ENCODE measurements at places on chromosomes 2 and 18.

- no peak for DNase-seq
Measured at GRCh38 chr2:134452042-134452733, 198.3 kb downstream of the MGAT5 start.

- DNase-seq: peak; percentile 70
Measured at GRCh38 chr2:42086500-42086953, 38.7 kb downstream of the PKDCC start.

GRCh38 chr2:184581391-184581790 lies 16.9 kb upstream of the ZNF804A start:
- no peak for DNase-seq

- DNase-seq: no peak
Measured at GRCh38 chr2:66438498-66438833, 3.5 kb downstream of the MEIS1 start.

DNA sequence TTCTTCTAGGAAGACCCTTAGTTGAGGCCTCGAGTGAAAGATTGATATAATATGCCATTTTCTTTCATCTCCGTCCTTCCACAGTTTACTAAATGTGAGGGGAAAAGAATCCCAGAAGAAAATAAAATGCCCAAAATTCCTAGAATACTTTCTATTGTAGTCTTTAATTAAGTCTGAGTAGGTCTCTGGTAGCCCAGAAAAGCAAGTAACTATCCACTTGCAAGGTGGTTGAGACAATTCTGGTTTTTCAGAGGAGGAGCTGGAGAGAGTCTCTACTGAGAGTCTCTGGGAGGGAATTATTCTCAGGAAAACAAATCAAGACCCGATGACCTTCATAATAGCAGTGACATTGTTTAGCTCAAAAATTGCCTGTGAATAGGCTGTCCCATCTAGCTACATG lies 63.9 kb upstream of the TTC39C start:
- no peak for DNase-seq

DNA sequence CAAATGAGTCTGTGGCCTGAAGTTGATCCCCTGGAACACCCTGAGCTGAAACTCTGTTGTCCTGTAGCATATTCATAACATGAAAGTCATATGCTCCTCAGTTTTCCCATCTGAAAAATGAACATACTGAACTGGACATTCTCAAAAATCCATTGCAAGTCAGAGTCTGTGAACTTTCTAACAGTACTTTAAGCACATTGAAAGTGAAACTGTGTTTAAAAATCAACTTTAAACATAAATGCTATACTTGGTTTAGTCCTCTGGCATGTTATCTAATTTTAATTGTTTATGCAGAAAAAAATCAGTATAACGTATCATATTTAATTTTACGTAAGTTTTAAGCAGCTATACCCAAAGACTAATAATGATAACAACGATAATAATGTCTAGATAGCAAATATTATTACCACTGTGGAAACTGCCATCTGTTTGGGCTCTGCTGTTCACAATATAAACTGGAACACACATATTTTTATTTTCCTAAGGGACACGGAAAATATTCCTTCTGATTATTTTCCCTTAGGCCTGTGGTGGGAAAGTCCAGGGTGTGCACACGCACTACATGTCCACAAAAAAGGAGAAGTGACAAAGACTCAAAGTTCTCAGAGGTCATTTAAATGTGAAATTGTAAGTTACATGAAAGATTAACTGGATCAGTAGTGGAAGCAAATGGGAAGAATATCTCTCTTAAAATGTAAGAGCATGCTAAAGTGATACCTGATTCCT lies 56.1 kb upstream of the TTN start:
- no peak for DNase-seq

- no peak for DNase-seq
Measured at GRCh38 chr2:215606219-215606618, 170.4 kb upstream of the FN1 start.

- no peak for DNase-seq
Measured at GRCh38 chr18:65735155-65735554, 15.7 kb upstream of the CDH7 start.

- DNase-seq: no peak
Measured at GRCh38 chr2:213723707-213724106, 439.4 kb downstream of the SPAG16 start.

GRCh38 chr18:25275412-25276001 lies 76.5 kb downstream of the ZNF521 start:
- no peak for DNase-seq

DNA sequence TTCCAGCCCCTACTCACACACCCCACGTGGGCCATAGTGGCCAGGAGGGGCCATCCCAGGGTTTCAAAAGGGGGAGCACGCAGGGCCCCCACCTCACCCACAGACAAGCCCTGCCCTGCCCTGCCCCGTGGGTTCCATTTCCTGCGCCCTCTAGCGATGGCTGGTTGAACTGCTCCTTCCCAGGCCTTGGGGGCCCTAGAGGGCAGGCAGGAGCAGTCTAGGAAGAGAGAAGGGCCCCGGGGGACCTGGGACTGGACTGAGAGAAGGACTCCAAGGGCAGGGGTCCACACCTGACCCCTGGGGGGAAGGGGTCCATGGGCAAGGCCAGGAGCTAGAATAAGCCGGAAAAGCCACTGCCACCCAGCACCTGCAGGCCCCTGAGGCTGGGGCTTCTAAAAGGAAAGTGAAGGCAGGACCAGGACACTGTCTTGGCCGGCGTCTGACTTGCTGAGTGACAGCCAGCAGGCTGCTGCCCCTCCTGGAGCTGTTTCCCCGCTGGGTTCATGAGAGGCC lies 10.1 kb downstream of the CYP26B1 start:
- peak; percentile 89 for DNase-seq

DNA sequence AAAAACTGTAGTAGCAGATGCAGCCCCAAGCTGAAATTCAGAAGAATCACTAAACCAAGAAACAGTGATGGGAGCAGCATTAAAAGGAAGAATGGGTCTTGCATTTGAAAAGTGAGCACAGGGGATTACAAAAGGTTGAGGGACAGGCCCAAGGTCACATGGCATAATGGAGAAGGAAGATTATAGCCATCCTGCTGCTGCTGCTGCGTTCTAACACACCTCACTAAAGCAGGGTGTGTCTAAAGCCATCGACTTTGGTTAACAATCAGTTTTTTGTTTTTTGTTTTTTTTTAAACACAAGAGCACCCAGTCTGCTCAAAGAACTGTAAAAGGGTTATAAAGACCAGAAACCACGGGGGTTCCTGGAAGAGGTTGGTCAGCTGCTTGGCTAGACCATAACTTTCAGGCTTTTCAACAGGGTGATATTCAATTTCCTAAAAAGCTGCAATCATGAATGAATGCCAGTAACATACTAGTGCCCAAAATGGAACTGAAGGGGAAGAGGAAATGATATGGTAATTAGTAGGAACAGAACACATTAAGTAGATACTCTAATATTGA lies 102.6 kb downstream of the MYO5B start:
- no peak for DNase-seq

GRCh38 chr2:232124309-232124708 lies 162.8 kb downstream of the DIS3L2 start:
- DNase-seq: no peak

DNA sequence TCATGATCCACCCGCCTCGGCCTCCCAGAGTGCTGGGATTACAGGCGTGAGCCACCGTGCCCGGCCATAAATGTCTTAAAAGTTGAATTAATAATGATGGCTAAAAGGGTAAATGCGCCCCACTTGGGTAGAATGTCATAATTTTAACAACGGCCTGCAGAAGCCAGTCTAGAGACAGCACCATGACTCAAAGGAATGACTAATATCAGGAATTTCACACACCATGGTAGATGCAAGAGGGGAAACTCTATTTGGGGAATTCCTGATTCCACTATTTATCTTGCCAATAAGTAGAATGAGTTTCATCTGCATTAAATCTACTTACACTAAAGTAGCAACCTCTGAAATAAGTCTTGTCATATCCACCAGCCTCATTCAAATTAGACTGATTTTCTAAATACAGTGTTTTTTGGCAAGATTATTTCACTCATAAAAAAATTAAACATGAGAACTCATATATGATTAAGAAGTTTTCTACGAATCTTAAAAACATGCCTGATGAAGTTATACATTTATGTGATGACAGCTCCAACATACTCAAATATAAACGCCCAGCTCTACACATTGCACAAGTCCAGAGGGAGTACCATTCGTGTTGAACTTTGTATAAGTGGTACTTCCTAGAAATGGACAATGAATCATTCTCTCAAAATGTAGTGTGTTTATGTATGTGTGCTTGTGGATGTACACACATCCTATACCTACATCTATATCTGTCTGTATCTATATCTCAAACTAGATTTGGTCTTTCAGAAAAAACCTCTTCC lies 309.7 kb downstream of the IRS1 start:
- no peak for DNase-seq

GRCh38 chr2:98134172-98135005 lies 47.4 kb downstream of the VWA3B start:
- DNase-seq: peak; percentile 65

DNA sequence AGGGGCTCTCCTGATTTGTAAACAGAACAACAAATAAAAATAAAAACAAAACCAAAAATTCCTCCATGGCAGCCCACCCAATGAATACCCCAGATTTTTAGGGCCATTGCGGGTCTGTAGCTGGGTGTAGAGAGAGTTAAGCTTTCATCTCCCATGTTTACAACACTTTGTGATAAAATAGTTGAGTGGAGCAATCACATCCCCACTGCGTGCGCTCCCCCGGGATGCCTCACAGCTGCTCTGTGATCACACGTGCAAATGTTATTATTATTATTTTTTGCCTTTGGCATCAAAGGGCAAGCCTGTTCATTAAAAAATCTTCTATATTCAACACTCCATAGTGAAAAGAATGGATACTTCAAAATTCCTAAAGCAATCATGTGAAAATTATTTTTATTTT lies 118.0 kb downstream of the MBP start:
- no peak for DNase-seq

DNA sequence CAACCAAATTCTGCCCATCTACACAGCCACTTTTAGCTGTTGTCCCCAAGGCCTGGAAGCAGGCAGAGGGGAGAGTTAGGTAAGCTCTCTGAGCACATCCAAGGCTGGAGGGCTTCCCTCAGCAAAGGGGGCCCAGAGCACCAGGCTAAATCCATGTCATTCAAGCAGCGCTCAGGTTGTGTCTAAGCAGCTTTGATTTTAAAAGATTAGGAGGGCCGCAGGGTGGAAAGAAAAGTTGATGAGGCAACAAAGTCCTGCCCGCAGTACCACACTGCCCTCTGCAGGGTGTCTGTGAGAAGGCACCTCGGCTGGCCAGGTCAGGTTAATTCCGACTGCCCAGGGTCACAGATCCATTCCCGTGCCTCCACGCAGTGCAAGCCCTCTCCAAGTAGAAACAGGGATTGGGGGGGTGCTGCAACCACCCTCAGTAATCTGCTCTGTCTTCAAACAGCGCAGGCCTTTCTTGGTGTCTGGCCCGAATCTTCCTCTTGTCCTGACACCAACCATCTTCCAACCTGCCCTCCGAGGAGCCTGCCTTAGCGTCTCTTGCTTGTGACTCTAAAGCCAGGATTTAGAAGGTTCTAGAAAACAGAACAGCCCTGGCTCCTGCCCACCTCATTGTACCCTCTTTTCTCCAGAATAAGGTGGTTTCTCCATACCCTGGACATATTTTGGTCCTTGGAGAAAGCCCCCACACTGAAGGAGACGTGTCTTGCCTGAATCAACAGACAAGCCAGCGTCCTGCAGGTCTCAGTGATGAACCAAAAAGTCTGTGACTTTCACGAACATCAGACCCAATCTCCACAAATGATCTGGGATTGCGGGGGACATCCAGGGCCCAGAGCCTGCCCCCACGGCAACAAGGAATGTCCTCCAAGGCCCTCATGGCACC lies 289.2 kb downstream of the TNS1 start:
- peak; percentile 92 for DNase-seq

- no peak for DNase-seq
Measured at GRCh38 chr2:175404839-175405238, 223.3 kb upstream of the ATP5MC3 start.

GRCh38 chr2:12289120-12289802 lies 427.5 kb upstream of the TRIB2 start:
- no peak for DNase-seq

- no peak for DNase-seq
Measured at GRCh38 chr2:144114760-144115159, 405.2 kb downstream of the ZEB2 start.

DNA sequence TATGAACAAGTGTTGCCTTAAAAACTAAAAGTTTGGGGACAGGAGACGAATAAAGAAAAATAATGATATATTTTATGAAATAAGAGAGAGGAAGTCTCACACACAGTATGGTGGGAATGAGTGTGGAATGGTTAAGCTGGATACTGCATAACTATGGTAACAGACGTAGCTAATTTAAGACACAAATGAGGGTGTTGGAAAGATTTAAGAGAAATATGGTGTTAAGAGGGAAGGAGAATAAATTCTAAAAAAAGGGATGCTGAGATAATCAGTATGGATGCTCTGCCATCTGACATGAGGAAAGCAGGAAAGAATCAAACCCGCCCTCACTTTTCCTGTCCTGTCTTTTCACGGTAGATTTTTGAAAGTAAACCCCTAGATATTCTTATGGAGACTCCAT lies 10.6 kb downstream of the ADD2 start:
- no peak for DNase-seq

GRCh38 chr2:110748489-110748867 lies 16.1 kb downstream of the ACOXL start:
- peak; percentile 78 for DNase-seq

- no peak for DNase-seq
Measured at GRCh38 chr2:227106845-227107759, 56.9 kb downstream of the COL4A4 start.

- DNase-seq: no peak
Measured at GRCh38 chr2:3289526-3289925, 88.1 kb downstream of the EIPR1 start.

DNA sequence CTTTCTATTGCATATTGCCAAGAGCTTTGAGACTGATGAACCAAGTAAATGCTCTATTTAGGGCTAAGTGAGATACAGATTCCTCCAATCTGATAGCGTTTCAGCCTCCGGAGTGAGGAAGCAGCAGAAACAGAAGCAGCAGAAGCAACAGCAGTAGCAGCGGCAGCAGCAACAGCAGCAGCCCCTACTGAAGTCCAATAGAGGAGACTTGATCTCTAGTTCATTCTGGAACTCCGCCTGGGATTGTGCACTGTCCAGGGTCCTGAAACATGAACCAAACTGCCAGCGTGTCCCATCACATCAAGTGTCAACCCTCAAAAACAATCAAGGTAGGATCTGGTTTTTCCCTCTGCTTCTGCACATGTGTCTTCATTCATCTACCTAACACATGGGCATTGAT lies at the start of gene DPP10:
DPP10 (plus strand) TSS at position 132 of the 400 bp plus-strand sequence.
- no peak for DNase-seq

DNA sequence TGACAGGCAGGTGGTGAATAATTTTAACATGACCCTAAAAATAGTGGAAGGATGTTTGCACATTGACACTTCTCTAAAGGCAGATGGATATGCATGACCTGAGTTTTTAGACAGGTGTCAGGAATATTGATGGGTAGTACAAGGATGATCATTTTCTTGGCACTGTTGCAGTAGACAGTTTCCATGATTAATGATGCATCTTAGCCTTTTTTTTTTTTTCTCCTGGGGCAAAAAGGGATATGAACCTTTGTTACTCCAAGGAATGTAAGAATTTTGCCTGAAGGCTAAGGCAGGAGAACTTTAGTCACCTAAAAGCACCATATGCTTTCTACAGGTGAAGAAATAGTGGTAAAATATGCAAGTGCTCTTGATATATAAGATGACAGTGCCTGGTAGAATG lies 136.3 kb upstream of the CAVIN2 start:
- DNase-seq: no peak

Data from activated CD8-positive, alpha-beta memory T cell treated with anti-CD3 and anti-CD28 coated beads for 24 hours (primary cell).